ENCODE measurements at places on chromosomes 12 and 14. TPM values are rescaled to one million over a fixed set of nuclear protein-coding genes. Genes with fewer than 3 reads are reported as not detected.

Gene C12orf54
- total RNA-seq: not detected

Gene KRT82
- total RNA-seq: not detected

DNA sequence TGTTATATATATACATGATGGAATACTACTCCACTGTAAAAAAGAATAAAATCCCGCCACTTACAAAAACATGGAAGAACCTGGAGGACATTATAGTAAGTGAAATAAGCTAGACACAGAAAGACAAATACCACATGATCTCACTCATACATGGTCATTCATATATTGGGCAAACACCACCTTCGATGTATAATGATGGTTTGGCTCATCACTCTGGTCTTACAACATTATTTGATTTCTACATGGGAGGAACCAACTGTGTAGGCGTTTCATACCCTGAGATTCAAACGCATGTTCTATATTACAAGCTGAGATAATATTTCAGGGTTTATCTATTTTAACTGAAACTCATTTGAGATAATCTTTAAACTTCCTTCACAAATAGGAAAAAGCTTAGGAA is 48.3 kb downstream of the ABCD2 start:
- H3K4me3 ChIP-seq: no peak overlapping the region
- H3K27me3 ChIP-seq: no peaks in the 10 kb centered on the region
- H3K4me1 ChIP-seq: no peaks in the 10 kb centered on the region
- no peak overlapping the region for H3K27ac ChIP-seq
- no peaks in the 10 kb centered on the region for H3K36me3 ChIP-seq

DNA sequence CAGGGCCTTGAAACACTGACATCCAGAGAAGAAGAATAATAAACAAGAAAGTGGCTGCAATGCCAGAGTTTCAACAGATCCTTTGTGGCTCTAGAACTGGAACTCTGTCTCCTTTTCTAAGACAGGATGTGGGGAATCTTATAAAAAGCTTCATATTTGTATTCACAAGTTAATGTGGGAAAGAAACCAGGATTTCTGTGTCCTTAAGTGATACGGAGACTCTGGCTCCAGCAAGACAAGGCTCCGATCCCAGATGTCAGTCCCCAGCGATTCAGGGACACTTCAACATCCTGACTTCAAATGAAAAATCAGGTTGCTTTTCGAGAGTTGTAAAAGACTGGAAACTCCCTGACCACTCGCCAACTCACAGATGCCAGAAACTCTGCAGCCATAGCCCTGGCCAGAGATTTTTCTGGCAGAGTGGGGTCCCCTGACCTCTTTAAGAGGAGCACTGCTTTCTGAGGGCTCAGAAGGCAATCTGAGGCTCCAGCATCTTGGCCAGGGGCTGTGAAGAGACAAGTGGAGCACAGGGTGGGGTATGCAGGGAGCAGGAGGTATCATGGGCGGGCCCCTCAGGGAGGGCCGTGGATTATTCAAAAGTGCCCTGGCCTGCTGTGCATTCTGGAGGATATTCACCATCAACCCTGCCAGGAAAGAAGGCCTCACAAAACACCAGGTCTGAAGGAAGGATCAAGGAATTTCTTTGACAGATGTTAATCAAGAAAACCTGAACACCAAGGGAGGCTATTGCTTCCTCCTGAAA is 53.3 kb downstream of the TMX1 start:
- no peaks in the 10 kb centered on the region for H3K36me3 ChIP-seq
- peak; percentile 74 for DNase-seq
- peak overlapping the region; percentile 26 for H3K27ac ChIP-seq
- no peaks in the 10 kb centered on the region for H3K27me3 ChIP-seq

DNA sequence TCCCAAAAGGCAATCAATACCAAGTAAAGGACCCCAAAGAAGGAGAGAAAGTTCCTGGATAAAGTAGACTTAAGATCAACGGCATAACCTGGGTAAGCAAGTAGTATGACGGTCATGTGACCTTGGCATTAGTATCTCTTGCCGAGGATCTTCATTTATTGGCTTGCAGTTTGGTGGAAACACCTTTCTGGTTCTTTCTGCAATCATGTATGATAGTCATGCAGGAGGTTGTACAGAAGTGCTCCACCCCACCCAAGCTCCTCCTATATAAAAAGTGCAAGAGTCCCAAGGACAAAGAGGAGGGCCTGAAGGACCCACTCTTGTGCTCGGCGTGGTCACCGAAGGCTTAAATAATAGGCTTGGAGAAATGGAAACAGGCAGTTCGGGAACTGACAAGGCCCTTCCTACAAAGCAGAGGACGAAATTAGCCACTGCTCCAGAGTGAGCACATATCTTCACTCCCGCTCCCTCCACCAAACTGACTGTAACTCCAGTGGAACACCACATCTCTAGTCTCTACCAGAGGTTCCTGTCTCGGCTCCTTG is 750 bp downstream of the CS start:
- H3K36me3 ChIP-seq: no peaks in the 10 kb centered on the region
- H3K4me1 ChIP-seq: peaks cover 44% of the 10 kb centered on the region
- peak overlapping the region; percentile 95 for H3K27ac ChIP-seq
- peak overlapping the region; percentile 88 for H3K4me3 ChIP-seq
- no peak for DNase-seq
- H3K27me3 ChIP-seq: no peaks in the 10 kb centered on the region

DNA sequence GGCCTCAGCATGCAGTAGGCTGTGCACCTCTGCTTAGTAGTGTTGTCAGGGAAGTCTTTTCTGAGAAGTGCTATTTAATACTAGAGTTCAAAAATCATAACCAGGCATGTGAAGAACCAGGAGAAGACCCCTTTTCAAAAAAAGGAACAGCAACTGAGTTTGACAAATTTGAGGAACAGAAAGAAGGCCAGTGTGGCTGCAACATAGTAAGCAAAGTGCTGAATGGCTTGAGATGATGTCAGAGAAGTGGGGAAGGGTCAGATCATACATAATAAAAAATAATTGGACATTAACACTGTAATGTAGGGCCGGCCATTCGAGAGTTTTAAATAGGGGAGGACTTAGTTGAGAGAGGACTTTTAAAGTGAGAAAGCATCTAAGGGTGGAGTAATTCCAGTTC is 11.1 kb upstream of the CNTN1 start:
- H3K27me3 ChIP-seq: no peaks in the 10 kb centered on the region
- H3K4me1 ChIP-seq: no peaks in the 10 kb centered on the region
- H3K27ac ChIP-seq: no peak overlapping the region
- H3K4me3 ChIP-seq: no peak overlapping the region

- H3K36me3 ChIP-seq: peaks cover 19% of the 10 kb centered on the region
- H3K27me3 ChIP-seq: no peaks in the 10 kb centered on the region
- H3K4me1 ChIP-seq: no peaks in the 10 kb centered on the region
- no peak overlapping the region for H3K27ac ChIP-seq
Observed at GRCh38 chr12:122610911-122611310, 83.9 kb downstream of the KNTC1 start.

DNA sequence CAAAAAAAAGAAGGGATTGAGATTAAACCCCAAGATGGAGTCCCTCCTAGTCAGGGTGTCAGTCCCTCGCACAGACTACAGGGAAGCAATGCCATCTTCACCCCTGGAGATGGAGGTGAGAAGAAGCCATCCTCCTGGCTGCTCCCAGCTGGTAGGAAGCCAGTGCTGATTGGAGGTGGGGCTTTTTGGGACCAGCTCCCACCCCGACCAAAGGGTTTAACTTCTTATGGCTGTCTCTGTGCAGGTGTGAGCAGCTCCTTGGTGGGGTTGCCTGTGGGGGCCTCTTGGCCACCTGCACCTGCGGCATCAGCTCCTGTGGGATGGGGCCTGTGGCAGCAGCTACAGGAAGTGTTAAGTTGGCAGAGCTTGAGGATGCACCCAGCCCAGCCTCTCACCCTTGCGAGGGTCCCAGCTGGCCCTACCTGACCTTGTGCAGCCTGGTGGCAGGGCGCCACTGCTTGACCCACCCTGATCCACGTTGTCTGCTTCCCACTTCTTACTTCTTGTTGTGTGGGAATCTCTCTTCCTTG is 3.8 kb upstream of the KRT86 start:
- peak; percentile 40 for DNase-seq
- no peaks in the 10 kb centered on the region for H3K36me3 ChIP-seq
- no peak overlapping the region for H3K27ac ChIP-seq
- H3K4me3 ChIP-seq: no peak overlapping the region
- no peaks in the 10 kb centered on the region for H3K27me3 ChIP-seq

Gene IFI27
- 78.6 TPM for total RNA-seq

DNA sequence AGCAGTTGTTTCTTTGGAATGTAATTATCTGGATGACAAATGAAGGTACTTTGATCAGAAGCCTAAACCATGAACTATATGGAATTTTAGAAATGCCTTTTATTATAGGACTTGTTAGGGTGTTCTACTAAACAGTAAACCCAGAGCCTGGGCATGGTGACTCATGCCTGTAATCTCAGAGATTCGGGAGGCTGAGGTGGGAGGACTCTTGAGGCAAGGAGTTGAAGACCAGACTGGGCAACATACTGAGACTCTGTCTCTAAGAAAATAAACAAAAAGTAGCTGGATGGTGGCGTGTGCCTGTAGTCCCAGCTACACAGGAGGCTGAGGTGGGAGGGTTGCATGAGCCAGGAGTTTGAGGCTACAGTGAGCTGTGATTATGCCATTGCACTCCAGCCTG is 23.9 kb downstream of the PALS1 start:
- H3K4me1 ChIP-seq: peaks cover 83% of the 10 kb centered on the region
- H3K4me3 ChIP-seq: no peak overlapping the region
- no peaks in the 10 kb centered on the region for H3K27me3 ChIP-seq
- DNase-seq: no peak

DNA sequence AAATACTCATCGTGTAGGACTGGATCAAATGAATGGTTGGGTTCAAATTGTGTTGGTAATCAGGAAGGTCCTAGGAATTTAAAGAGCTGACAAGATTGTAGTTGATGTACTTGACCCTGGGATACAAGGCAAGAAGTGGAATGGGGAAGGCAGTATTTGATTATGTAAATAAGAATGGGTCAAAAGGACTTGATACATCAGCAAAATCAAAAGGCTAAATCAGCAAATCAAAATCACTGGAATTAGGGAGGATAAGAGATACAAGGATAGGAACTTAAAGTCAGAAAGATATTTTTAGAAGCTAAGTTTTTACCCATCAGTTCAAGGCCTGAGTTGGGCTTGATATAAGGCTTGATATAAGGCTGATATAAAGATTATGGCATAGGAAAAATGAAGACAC is 65.8 kb downstream of the VEZT start:
- peaks cover 15% of the 10 kb centered on the region for H3K4me1 ChIP-seq
- H3K27ac ChIP-seq: no peak overlapping the region
- no peaks in the 10 kb centered on the region for H3K27me3 ChIP-seq
- H3K36me3 ChIP-seq: peaks cover 26% of the 10 kb centered on the region

- H3K27ac ChIP-seq: no peak overlapping the region
- H3K4me1 ChIP-seq: no peaks in the 10 kb centered on the region
- H3K27me3 ChIP-seq: peaks cover 3% of the 10 kb centered on the region
- H3K36me3 ChIP-seq: no peaks in the 10 kb centered on the region
- no peak overlapping the region for H3K4me3 ChIP-seq
Observed at GRCh38 chr12:130382818-130383217, 45.1 kb downstream of the PIWIL1 start.

Gene TNFRSF1A
- 135 TPM for total RNA-seq

- no peaks in the 10 kb centered on the region for H3K36me3 ChIP-seq
- H3K4me3 ChIP-seq: no peak overlapping the region
- no peaks in the 10 kb centered on the region for H3K4me1 ChIP-seq
- no peaks in the 10 kb centered on the region for H3K27me3 ChIP-seq
- no peak overlapping the region for H3K27ac ChIP-seq
- no peak for DNase-seq
Observed at GRCh38 chr12:38391007-38391406, 74.4 kb downstream of the ALG10B start.

- DNase-seq: no peak
- H3K36me3 ChIP-seq: no peaks in the 10 kb centered on the region
- peaks cover 13% of the 10 kb centered on the region for H3K4me1 ChIP-seq
- no peaks in the 10 kb centered on the region for H3K27me3 ChIP-seq
Observed at GRCh38 chr14:65228436-65228835, 126.1 kb upstream of the MAX start.

Gene GALNT8
- total RNA-seq: 3.6 TPM

DNA sequence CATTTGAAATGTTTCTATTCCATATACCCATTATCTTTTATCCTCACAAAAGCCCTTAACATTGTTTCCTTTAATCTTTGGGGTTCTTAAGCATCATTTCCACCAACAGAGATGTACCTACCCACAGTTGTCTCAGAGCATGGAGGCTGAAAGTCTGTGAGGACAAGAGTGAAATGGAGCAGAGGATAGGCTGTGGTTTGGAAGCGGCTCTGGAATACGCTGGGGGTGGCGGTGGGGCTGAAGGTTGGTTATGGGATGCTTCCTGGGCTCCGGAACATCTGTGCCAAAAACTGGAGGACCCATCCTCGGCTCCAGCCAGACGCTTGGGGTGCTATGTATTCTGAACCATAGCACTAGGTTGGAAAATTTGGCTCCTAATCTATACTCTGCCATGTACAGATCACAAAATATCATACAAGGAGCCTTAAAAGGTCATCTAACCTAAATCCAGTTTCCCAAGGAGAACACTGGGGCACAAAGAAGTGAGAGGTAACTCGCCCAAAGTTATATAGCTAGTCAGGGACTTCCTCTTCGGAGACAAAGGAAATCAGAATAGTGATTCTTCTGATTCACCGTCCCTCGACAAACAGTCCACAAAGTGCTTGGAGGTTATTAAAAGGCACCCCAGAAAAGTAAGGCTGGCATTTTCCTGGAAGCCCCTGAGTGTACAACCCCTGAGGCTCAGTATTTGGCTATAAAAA is 2.5 kb downstream of the PPP1R3E start:
- H3K4me1 ChIP-seq: peaks cover 18% of the 10 kb centered on the region
- H3K27me3 ChIP-seq: no peaks in the 10 kb centered on the region
- peak overlapping the region; percentile 99 for H3K27ac ChIP-seq
- no peak for DNase-seq
- H3K36me3 ChIP-seq: no peaks in the 10 kb centered on the region

GRCh38 chr14:49467091-49467490 is 119.1 kb downstream of the RPS29 start:
- H3K27ac ChIP-seq: no peak overlapping the region
- H3K36me3 ChIP-seq: no peaks in the 10 kb centered on the region

GRCh38 chr12:89155826-89156225 is 196.5 kb downstream of the DUSP6 start:
- H3K4me3 ChIP-seq: no peak overlapping the region
- no peaks in the 10 kb centered on the region for H3K36me3 ChIP-seq
- no peaks in the 10 kb centered on the region for H3K4me1 ChIP-seq
- DNase-seq: no peak

Gene ERBB3
- total RNA-seq: 20.5 TPM

Gene OR4E1
- total RNA-seq: not detected

DNA sequence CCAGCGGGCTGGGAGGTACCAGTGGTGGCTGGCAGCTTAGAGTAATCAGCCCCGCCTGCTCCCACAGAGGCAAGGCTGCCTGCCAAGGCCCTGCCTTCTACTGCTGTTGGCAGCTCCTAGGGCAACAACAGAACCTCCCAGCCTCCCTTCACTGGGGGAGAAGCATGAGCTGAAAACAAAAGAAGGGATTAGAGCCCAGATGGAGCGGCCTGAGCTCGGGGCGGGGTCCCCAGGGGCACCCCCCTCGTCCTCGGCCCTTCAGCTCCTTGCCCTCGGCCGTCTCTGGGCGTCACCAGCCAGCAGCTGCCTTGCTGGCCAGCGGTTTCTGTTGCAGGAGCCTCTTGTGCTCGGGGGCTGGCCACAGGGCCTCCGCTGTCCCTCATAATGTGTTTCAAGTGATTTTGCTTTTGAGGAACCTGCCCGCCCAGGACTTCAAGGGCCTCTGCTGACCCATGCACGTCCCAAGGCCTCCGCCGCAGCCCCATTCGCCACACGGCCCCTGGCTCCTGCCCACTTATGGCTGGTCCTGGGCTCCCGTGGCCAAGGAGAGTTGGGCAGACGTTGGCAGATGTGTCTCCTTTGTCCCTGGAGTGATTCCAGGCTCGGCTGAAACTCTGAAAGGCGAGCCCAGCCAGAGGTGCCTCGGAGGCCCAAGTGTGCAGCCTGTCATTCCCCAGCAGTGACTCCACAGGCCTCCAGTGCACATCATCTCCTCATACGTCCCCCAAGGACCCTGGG is 49.7 kb downstream of the PSMA6 start:
- H3K36me3 ChIP-seq: no peaks in the 10 kb centered on the region
- DNase-seq: peak; percentile 99
- H3K4me1 ChIP-seq: peaks cover 54% of the 10 kb centered on the region
- H3K27ac ChIP-seq: peak overlapping the region; percentile 96
- peak overlapping the region; percentile 39 for H3K4me3 ChIP-seq

Data from sigmoid colon (tissue), 7 donors.